ENCODE measurements at places on chromosomes 1 and 21.

DNA sequence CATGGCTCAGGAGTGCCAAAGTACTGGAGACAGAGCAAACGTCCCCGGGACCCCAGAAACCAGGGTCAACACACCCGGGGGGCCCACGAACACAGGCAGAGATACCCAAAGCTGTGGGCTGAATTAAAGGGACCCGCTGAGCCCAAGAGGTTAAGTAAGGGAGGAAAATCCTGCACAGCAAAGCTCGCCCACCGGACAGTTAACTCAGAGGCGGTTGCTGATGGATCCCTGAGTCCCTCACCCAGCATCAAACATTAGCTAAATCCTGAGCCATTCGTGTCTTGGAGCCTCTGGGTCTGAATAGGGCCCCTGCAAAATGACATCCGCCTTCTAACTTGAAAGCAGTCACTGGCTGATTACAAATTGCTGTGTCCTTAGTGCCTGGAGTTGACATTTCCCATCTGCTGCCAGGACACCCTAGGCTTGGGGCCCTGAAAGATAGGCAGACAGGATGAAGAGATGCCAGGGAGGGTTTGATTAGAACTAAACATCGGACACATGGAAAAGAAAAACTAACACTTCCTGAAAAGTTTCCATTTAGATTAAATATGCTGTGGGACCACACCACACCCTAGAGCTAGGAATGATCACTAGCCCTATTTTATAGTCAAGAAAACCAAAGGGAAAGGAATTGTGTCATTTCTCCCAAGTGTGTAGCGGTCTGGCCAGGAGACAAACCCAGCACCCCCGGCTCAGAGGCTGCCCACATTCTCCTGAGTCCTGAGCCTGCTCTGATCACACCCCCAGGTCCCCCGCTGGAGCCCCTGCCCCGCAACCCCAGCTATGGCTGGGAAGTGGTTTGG is 239.3 kb downstream of the NPHP4 start:
- DNase-seq, result no peak

DNA sequence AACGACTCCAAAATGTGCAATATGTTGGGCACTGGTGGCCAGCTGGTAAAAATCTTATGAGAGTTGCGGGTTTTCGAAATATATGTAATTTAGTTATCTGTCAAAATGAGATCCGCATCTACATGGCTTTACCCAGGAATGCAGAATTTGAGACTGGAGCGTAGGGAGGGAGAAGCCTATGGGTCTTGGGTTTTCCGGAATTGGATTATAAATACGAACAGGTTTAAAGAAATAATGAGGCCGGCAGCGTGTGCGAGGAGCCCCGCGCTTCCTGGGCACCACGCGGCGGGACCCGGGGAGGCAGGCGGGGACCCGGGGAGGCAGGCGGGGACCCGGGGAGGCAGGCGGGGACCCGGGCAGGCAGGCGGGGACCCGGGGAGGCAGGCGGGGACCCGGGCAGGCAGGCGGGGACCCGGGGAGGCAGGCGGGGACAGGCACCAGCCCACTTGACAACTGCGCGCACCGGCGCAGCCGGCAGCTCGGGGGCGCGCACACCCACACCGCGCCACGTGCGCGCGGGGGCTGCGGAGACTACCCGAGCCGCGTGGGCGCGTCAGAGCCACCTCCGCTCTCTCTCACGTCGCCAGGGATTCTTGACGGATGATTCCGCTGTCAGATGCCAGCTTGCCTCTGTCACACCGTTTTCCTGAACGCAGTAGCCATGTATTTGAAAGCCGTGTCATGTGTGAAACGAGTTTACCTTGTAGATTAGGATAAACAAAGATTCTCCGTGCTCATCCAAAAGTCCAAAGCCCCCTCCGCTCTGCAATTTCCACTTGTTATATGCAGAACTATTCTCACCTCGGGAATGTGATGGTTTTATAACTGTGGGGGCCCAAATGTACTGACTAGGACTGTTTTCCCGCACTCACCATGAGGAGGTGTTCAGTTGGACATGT is 54.3 kb upstream of the HNRNPU start:
- no peak for DNase-seq

- peak; percentile 11 for DNase-seq
These were observed 132.5 kb upstream of the ZNF648 start for GRCh38 chr1:182193908-182194550.

DNA sequence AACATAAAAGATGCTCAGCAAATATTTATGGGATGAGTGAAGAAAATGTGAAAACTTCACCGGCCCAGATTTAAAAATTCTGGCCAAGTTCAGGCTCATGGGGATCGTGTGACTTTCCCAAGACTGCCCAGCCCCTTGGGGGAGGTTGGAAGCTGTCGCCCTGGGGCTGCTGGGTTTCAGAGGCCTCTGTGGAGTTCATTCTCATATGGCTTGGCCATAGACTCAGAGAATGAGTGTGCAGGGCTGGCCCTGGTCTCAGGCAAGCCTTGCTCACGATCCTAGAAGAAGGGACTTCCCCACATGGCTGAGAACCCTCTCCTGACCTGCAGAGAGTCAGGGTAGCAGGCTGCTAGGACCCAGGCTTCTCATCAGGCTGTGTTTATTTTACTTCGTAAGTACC is 24.6 kb downstream of the PADI2 start:
- no peak for DNase-seq

- peak; percentile 67 for DNase-seq
These were observed 103.7 kb downstream of the NCAM2 start for GRCh38 chr21:21101911-21102310.

- no peak for DNase-seq
These were observed 2.1 kb downstream of the MYBPH start for GRCh38 chr1:203173566-203173965.

GRCh38 chr1:216535059-216535458 is 111.8 kb upstream of the USH2A start:
- DNase-seq, result no peak

DNA sequence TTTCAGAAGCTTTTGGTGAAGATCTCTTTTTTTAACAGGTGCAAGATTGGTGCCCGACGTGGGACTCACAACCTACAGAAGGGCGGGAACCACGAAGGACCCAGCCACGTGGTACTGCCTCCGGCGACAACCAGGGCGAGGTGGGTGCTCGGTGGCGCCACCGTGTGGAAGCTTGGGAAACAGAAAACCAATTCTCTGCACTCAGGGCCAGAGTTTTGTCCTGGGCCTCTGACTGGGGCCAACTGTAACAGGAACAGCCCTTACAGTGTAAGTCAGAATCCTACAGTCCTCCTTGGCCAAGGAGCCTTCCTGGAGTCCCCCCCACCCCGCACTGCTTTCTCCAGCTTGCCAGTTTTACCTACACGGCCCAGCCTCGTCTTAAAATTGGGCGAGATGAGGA is 11.6 kb upstream of the S100A7A start:
- DNase-seq, result no peak

DNA sequence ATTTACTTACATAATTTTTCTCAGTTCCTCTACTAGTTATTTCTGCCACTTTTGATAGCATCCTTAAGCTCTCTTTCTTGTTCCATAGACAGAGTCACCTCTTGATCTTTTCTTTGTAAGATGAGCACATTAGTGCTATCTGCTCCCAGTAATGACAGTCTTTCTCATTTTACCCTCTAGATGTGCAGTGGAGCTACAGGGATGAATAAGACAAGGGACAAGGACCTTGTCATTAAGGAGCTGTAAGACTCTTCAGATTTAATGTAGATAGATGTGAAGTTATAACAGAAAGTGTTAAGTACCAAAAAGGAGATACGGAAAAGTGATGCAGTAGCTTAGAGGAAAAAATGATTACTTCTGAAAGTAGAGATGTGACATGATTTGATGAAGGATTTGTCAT is 20.4 kb downstream of the SCP2 start:
- no peak for DNase-seq

- DNase-seq, result no peak
These were observed 128.0 kb downstream of the NTPCR start for GRCh38 chr1:233078396-233078795.

DNA sequence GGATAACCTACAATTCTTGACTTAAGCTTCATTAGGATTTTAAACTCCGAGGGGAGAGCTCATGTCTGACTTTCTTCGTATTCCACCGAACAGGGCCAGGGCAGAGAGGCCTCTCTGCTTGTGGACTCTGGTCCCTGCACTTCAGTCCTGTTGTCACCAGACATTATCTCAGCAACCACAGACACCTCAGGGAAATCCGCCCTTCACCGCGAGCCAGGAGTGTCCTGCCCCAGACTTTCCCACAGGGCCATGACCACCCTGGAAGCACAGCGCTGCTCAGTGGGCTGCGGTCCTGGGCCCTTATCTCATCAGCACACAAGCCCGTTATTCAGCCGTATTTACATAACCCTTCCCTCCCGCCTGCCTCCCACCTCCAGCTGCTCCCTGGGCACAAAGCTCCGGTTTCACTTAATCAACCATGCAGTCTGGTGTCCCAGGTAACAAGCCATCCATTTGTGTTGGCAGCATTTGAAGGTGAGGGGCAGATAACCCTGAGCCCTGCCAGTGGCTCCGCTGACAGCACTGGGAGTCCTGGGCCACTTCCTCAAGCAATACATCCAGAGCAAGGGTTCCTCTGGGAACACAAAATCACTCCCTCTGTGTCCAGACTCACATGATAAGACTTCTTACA is 122.8 kb upstream of the RAB4A start:
- DNase-seq, result no peak

DNA sequence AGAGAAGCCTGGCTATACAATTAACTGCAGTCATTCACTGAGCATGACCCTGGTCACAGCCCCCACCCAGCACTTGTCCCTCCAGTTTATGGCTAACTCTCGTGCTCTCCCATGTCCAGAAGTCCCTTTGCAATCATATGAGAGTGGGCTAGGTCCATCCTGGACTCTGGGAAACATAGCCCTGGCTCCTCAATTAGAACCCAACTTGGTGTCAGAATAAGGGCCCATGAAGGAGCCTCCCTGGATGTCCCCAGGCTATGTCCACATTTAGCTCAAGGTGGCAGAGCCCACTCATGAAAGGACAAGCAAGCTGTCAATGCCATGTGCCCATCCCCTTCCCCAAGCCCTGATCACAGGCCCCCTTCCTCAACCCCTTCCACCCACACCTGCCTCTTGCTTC is 27.4 kb upstream of the HPDL start:
- DNase-seq, result no peak

DNA sequence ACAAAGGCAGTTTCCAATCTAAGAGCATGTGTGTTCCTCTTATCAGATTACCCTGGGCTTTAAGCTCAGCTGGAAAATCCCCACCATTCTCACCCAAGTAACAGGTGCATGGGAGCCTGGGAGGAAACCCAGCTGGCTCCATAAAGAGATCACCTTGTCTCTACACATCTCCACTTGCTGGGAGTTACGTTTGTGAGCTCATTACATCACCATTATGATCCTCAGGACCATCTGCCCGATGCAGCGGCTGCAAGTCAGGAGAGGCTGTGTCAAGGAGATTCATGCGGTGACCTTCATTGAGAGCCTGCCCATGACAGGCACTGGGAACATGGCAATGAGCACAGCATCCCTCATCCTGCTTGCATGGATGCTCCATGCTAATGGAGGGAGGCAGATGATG is 618.0 kb downstream of the NPHP4 start:
- DNase-seq, result no peak

GRCh38 chr1:171902527-171902926 is 61.2 kb downstream of the DNM3 start:
- no peak for DNase-seq

DNA sequence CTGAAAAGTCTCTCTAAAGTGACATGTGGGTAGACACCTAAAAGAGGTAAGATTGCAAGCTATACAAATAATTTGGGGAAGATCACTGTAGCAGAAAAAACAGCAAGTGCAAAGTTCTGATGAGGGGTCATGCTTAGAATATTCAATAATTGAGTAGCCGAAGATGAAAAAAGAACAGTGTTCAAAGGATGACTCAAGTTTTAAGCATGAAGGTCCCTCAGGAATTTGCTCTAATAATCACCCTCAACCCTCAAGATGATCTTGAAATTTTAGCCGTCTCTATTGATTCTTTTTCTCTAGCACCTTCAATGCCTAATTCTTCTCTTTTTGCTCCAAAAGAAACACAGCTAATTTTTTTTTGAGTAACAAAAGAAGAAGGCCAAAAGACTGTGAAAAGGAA is 190.6 kb upstream of the ZNHIT6 start:
- DNase-seq, result peak; percentile 30

- no peak for DNase-seq
These were observed 14.4 kb downstream of the CDK18 start for GRCh38 chr1:205518661-205519540.

GRCh38 chr1:172776071-172776470 is 117.2 kb downstream of the FASLG start:
- no peak for DNase-seq

- DNase-seq, result no peak
These were observed 22.0 kb downstream of the PHGDH start for GRCh38 chr1:119733754-119734153.

GRCh38 chr1:16046842-16047241 is 3.3 kb downstream of the CLCNKB start:
- DNase-seq, result no peak

DNA sequence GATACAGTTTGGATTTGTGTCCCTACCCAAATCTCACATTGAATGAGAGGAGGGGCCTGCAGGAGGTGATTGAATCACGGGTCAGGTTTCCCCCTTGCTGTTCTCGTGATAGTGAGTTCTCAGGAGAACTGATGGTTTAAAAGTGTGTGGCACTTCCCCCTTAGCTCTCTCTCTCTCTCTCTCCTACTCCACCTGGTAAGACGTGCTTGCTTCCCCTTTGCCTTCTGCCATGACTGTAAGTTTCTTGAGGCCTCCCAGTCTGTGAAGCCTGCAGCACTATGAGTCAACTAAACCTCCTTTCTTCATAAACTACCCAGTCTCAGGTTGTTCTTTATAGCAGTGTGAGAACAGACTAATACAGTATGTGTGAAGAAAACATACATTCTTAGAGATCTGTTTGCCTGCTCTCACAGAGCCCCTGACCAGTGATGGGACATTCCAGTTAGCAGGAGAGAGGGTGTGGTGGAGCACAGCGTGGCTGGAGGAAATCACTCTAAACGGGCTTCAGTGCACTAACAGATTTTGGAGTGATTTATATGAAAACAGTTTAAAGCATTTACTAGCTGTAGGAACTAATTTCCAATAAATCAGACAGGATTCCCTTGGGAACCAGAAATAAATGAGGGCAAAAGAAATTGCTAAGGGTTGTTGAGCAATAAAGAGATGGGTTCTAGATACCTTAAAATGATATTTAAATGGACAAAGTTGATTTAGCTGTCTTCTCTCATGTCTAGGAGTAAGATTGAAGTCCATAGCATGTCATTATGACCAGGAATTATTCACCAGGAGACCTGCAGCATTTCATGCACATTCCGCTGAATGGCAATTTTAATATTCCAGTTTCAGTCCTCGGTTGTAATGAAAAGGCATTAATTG is 411.0 kb downstream of the CAMTA1 start:
- DNase-seq, result no peak

GRCh38 chr1:21069549-21069948 is 107.1 kb downstream of the EIF4G3 start:
- peak; percentile 66 for DNase-seq

All from astrocyte of the spinal cord (primary cell).